ENCODE measurements at places on chromosomes 13 and 19.

DNA sequence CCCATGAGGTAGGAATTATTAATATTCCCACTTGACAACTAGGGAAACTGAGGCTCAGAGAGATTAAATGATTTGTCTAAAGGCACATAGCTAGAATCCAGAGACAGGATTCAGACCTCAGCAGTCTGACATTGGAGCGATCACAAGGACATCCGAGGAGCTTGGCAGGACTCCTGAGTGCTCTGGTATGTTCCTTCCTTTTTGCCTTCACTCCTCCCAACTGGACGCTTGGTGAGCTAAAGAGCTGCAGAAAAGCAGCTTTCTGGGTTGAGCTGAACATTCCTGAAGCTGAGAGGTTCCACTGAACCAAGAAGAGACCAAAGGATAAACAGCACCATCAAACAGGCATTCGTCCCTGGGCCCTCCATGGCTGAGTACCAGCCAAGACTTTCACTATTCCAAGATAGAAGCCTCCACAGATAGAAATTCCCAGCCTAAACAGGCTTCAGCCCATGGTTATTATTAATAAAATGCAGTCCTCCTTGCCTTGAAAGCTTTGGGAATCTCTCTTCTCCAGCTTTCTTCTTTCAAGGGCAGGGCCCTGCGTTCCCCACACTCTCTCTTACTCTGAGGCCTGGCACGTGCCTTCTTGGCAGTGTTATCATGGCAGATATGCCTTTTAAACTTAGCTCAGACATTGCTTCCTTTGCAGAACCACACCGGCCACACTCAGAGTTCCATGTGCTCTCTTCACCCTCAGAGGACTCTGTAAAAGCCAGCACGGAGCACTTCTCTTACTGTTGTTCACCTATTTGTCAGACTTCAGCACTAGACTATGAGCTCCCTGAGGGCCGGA lies 97.1 kb downstream of the CYSLTR2 start:
- DNase-seq, result no peak

- DNase-seq, result peak; percentile 76
Observed at GRCh38 chr19:58559275-58560006, 1.0 kb upstream of the UBE2M start.

GRCh38 chr13:34719060-34719875 lies 222.8 kb upstream of the NBEA start:
- no peak for DNase-seq

GRCh38 chr19:11053817-11054195 lies 35.5 kb upstream of the LDLR start:
- no peak for DNase-seq

GRCh38 chr13:40665126-40666044 lies 1.1 kb downstream of the FOXO1 start:
- DNase-seq, result no peak

DNA sequence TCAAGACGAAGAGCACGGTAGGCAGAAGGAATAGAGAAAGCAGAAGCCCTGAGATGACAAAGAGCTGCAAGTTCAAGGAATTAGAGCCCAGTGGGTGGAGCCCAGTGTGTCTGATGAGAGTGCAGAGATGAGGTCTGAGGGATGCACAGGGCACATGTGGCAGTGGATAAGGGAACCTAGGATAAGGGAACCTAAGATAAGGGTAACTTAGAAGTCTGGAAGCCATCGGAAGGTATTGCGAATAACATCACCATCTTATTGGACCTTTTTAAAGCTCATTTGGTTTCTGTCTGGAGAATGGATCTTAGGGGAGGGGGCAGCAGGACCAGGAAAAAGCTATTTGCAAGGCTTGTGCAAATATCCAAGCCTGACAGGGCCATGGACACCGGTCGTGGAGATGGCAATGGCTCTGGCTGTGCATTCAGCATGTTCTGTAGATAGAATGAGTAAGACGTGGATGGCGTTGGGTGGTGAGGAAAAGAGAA lies 1.3 kb downstream of the FPR3 start:
- no peak for DNase-seq

DNA sequence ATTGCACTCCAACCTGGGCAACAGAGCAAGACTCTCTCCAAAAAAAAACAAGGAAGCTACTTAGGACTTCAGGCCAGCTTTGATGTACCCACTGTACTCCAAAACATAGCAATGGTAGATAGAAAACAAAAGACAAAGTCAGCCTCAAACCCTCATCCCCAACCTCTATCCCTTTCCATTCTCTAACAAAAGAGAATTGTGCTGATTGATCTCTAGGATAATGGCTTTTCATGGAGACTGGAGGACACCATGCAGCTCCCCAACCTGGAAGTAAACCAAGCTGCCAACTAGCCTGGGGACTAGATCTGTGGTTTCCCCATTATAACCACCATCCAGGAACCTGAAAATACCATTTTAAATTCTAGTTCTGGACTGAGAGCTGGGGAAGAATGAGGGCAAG lies 4.3 kb upstream of the ZDHHC20 start:
- DNase-seq, result no peak

- DNase-seq, result peak; percentile 66
Observed at GRCh38 chr19:41595258-41595889, 19.4 kb downstream of the CEACAM21 start.

DNA sequence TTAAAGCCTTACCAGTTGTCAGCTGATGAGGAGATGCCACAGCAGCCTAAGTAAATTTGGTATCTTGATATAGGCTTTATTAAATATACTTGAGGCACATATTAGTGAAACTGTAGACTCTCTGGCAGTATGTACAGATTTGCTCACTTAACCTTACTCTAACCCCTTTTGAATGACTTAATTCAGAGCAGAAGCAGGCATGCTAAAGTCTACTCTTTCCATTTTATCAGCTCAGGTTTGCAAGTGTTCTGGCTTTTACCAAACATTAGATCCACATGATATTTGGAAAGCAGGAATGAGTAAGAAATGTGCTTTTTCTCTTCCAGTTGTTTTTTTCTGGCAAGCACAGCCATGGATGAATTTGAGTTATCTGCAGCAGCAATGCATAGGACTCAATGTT lies 541.0 kb upstream of the PCDH9 start:
- DNase-seq, result no peak

DNA sequence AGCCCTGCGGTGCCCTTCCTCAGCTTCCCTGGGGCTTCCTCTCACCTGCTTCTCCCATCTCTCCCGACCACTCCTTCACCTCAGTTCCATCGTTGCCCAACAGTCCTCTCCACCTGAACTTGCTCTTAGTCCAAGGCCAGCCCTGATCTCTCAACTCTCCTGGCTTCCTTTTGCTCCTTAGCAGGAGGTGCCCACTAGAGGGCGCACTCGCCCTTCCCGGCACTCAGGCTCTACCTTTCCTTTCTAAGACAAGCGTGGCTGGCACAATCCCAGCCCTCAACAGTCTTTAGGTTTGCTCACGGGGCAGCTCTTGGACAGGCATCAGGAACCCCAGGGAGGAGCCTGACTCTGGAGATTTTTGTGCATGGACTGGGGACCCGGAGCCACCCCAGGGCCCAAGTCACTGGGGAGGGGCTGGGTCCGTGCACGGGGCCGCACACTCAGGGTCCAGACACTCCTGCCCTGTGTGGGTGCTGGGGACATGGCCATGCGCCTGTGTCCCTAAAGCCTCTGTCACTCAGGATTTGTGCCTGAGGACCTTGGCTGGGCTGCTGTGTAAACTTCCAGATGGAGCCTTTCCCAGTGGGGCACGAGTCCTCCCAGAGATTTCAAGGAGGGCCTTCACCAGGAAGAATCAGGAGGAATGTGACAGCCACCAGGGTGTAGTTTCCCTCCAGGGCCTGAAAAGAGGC lies 12.1 kb upstream of the CEACAM8 start:
- DNase-seq, result peak; percentile 5

GRCh38 chr19:13588957-13589833 lies 82.9 kb upstream of the CACNA1A start:
- no peak for DNase-seq

GRCh38 chr19:13155472-13156359 lies 5.5 kb downstream of the IER2 start:
- DNase-seq, result no peak

DNA sequence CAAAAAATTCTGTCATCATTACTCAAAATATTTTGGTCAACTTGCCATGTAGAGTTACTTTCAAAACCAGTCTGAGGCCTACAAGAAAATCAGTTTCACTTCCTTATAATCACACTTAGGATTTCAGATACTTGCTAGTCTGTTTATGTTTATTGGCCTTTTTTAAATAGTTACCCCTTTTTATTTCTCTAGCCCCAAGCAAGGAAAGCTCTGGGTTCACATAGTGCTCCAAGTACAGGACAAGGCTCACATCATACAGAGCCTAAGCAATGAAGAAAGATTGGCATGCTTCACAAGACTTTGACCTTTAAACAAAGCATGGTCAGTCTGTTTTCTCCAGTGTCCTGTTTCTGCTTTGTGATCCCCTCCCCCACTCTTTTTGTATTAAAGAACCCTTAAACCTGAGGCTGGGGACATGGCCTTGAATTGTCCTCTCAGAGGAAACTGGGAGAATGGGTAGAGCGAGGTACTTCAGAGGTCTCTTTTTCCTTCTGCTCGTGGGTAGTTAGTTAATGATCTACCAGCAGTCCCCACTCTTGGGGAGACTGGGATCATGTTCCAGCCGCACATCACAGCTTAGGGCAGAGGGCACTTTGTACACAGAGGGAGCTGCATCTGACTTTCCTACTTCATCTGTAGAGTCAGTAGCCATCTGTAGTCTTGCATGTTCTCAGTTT lies 30.7 kb downstream of the CEACAM1 start:
- DNase-seq, result peak; percentile 40

DNA sequence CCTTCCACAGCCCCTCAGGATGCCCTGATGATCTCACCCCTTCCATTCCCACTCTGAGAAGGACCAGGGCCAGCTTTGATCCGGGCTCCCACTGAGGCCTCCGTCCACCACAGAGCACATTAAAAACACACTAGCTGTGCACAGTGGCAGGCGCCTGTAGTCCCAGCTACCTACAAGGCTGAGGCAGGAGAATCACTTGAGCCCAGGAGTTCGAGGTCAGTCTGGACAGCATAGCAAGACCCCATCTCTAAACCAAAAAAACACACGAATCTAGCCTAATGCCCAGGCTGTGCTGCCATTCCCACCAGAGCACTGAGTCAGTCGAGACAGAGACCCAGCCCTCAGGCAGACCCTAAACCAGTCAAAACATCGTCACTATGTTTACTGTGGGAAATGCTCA lies 14.1 kb downstream of the RFX1 start:
- DNase-seq, result no peak

- peak; percentile 51 for DNase-seq
Observed at GRCh38 chr13:99281811-99282263, 23.7 kb upstream of the GPR18 start.

GRCh38 chr13:19345158-19345557 lies 163.5 kb upstream of the TUBA3C start:
- DNase-seq, result no peak

DNA sequence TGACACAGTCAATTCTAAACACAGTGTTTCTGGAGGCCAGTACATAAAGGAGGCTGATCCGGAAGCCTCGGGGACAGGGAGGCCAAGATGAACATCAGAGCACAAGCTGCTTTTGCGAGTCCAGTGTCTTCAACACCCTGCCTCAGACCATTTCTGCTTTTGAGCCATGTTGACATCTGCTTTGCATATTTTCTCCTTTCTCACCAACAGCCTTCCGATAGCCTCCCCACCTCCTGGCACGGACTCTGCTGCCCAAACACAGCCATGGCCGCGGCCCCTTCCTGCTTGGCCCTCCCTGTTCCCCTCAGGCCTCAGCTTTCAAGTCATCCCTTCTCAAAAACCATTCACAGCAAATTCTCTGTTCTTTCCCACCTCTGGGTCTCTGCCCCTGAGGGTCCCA lies 3.6 kb downstream of the LRRC25 start:
- no peak for DNase-seq

DNA sequence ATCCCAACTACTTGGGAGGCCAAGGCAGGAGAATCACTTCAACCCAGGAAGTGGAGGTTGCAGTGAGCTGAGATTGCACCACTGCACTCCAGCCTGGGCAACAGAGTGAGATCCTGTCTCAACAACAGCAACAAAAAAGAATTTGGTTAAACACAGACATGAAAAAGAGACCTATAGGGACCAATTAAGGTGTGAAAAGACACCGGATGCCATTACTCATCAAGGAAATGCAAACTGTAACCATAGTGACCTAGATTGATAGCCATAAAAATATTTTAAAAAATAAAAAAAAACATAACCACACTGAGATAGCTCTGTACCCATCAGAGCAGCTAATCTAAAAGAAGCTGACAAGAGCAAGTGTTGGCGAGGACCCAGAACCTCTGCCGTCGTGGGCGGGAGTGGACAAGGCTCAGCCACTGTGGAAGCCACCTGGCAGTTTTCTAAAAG lies 37.1 kb upstream of the ISYNA1 start:
- no peak for DNase-seq

GRCh38 chr19:18875726-18876125 lies 20.2 kb downstream of the CERS1 start:
- DNase-seq, result no peak

DNA sequence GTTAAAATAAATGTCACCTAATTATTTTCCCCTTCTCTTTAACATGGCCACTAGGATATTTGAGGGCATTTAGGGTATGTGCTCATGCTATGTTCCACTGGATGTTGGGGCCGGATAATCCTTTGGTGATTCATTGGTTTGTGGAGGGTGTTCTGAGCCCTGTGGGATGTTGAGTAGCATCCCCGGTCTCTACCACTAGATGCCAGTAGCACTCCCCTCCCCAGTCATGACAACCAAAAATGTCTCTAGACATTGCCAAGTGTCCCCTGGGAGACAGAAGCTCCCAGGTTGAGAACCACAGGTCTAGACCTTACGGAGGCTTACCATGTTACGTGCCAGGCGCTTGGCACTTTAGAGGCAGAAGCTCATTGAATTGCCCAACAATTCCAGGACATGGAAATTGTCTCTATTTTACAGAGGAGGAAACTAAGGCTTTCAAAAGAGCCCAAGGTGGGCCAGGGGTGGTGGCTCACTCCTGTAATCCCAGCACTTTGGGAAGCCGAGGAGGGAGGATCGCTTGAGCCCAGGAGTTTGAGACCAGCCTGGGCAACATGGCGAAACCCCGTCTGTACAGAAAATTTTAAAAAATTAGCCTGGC lies 14.1 kb downstream of the SHANK1 start:
- no peak for DNase-seq

GRCh38 chr19:34214040-34214439 lies 40.3 kb upstream of the GARRE1 start:
- DNase-seq, result no peak

DNA sequence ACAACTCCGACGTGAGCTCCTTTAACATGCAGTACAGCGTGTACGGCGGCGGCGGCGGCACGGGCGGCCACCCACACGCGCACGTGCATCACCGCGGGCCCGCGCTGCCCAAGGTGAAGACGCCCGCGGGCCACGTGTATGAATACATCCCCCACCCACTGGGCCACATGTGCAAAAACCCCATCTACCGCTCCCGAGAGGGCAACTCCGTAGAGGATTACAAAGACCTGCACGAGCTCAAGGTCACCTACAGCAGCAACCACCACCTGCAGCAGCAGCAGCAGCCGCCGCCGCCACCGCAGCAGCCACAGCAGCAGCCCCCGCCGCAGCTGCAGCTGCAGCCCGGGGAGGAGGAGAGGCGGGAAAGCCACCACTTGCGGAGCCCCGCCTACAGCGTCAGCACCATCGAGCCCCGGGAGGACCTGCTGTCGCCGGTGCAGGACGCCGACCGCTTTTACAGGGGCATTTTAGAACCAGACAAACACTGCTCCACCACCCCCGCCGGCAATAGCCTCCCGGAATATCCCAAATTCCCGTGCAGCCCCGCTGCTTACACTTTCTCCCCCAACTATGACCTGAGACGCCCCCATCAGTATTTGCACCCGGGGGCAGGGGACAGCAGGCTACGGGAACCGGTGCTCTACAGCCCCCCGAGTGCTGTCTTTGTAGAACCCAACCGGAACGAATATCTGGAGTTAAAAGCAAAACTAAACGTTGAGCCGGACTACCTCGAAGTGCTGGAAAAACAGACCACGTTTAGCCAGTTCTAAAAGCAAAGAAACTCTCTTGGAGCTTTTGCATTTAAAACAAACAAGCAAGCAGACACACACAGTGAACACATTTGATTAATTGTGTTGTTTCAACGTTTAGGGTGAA lies 6.6 kb downstream of the SLITRK5 start:
- DNase-seq, result no peak

Data from GM12864 (cell line).